ENCODE measurements at places on chromosomes 16 and 17.

DNA sequence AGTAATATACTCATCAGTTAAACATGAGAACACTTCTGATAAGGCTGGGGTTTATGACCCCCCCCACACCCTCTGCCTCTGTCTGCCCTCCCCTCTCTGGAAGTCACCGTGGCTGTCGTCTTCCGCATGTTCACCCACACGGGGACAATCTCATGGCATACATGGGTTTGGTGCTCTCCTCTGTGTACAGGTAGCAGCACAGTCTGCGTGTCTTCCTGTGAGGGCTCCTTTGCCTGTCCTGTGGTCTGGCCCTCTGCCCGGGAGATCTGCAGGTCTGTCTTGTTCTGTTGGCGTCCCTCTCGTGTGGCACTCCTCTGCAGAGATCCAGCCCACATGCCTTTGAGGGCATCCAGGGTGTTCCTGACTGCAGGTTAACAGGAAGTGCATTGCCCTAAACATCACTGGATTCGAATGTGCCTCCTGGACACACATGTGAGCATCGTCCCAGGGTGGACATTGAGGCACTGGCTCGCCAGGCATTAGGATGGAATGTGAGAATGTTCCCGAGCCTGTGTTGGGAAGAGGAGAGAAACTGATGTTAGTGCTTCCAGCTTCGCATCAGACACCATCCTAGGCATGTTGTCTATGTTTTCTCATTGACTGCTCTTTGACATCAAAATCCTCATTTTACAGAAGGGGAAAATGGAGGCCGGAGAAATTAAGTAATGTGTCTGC lies 54.5 kb downstream of the NKD1 start:
- peak; percentile 17 for DNase-seq

DNA sequence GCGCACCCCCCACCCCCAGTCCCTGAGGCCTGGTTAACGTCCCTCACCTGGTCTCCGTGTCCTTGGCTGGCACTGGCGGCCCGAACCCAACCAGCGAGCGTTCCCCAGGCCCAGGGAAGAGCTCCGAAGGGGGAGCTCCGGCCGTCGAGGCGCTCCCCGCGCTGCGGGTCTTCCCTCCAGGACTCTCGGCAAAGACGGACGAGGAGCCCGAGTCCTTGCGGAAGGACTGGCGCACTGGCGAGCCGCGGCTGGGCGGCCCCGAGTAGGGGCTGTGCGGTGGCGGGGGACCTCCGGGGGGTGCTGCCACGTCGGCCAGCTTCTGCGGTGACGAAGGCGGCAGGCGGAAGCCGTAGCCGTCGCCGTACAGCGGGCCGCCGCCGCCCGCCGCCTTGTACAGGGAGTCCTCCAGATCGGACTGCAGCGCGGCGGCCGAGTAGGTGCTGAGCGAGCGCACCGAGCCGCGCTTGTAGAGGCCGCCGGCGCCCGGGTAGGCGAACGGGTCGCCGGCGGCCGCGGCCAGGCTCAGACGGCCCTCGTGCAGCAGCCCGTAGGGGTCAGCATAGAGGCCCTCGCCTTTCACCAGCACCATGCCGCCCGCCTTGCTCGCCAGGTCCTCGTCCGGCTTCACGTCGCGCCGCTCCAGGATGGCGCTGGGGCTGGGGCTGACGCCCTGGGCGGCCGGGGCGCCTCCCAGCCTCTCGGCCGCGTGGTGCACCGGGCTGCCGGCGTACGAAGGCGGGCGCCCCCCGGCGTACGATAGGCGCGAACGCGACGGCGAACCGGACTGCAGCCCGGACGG lies 44.1 kb downstream of the SRCIN1 start:
- DNase-seq: no peak

DNA sequence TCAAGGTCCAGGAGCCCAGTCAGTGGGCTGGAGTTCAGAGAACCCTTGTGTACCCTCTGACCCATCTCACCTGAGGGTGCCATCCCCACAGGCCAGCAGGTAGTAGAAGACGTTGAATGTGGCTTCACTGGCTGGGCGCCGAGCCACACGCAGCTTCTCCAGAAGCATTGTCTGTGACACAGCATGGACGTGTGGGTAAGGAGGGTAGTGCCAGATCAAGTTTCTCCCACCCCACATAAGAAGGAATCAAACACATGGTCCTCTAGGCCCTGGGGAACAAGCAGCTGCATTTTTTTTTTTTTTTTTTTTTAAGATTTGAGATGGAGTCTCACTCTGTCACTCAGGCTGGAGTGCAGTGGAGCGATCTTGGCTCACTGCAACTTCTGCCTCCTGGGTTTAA lies 60.9 kb downstream of the MYO18A start:
- no peak for DNase-seq

GRCh38 chr17:29126268-29126930 lies 53.8 kb downstream of the MYO18A start:
- DNase-seq: no peak

DNA sequence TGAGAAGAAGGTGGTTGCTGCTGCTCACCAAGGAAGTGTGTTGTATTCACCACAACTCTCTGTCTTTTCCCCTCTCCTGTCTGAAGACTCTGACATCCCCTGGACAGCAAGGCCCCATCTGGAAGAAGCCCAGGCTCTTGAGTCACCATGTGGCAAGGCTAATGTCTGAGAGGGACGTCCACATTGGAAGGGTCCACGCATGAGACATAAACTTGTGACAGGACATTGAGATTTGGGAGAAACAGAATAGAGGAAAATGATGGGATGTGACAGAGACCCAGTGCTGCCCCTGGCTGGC lies 176.5 kb downstream of the IRF8 start:
- DNase-seq: no peak

DNA sequence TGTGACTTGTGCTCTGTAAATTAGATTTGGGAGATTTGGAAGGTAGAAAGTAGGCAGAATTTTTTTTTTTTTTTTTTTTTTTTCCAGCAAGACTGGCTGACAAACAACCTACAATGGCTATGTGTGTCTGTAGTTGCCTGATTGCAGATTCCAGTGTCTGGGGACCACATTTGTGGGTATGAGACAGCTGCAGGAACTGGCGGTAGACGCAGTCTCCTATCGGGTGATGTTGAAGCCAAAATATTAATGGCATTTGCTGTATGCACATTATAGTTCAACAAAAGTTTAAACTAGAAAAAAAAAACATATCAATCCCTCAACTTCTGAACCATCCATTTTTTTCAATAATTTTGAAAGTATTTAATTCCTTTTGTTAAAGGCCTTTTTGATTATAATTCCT lies 665.2 kb downstream of the TOX3 start:
- no peak for DNase-seq

DNA sequence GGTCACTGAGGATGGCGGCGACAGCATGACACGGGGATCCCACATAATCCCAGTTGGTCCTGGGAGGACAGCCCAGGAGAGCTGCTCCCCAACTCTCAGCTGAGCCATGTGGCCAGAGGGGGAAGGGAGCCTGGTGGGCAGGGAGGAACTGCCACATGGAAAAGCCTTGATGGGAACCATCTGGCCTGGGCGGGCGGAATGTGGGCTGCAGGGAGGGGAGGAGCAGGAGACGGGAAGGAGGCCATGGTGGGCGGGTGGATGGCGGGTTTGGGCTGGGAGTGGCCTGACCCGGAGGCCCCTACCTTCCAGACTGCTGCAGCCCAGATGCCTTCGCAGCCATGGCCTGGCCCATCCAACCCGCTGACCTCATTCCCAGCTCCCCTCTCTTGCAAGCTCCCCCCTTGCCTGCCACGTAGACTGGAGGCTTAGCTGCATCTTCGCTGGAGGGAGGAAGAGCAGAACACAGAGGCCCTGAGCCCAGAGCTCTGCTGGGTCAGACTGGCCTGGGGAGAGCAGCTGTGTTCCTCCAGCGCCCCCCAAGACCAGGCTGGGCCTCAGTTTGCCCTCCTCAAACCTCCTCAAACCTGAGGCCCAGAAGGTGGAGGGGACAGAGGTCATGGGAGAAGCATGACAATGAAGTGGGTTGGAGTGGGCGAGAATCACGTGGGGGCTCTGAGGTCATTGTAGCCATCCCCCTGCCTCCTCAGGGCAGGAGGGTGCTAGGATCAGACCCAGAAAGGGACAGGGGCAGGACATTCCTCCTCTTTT lies 8.2 kb upstream of the COL1A1 start:
- peak; percentile 7 for DNase-seq

GRCh38 chr17:63221939-63222338 lies 224.2 kb downstream of the CYB561 start:
- no peak for DNase-seq

DNA sequence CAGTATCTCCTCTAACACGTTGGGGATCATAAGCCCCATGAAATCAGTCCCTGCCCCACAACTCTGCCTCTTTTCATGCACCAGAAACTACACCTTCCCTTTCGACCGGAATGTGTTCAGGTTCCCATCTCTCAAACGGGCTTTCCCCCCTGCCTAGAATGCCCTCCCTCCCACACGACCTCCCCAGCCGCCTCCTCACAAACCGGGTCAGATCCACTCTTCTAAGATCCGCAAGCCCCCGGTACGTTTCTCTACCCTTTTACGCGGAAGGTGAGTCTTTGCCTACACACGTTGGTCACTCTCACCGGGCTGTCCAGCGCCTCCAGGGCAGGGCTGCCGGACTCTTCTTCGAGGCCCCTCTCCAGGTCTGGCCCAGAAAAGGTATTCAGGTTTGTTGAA lies 708 bp downstream of the DHX33 start:
- peak; percentile 20 for DNase-seq

- DNase-seq: no peak
These were observed 62.2 kb upstream of the SDK2 start for GRCh38 chr17:73706428-73706827.

- DNase-seq: no peak
These were observed 147.1 kb downstream of the WWOX start for GRCh38 chr16:78246559-78246958.

DNA sequence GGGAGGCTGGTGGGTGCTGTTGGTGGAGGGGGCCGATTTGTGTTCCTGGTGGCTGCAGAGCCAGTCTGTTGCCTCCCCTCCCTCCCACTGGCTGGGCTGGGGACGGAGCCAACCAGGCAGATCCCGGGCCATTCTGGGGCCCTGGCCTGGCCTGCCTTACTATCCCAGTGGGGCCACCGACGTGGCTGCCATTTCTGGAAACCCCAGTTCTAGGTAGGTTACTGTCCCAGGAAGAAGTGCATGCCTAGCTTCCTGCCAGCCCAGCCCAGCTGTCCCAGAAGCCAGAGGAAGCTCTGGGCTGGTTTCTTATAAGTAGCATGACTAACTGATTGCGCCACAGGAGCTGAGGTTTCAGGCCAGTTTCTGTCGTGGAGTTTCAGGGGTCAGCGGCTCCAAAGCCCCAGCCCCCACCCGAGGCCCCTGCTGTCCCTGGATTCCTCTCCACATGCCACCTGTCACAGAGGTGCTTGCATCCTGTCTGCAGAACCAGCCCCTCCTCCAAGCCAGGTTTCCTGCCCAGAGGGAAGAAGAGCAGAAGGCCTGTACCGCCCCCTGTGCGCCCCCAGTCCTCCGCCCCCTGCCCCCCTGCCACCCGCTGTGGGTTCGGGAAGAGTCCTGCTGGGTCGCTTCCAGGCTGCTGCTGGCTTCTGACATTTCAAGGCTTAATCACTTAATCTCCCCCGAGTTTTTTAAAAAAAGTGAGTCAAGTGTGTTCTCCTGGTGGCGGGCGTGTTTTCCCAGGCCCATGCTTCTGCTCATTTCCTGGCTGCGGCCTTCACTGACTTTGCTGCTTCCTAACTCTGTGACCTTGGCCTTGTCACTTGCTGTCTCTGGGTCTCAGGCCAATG lies 13.2 kb downstream of the IL4R start:
- DNase-seq: peak; percentile 40

GRCh38 chr16:1571012-1571671 lies 37.7 kb downstream of the TMEM204 start:
- no peak for DNase-seq

DNA sequence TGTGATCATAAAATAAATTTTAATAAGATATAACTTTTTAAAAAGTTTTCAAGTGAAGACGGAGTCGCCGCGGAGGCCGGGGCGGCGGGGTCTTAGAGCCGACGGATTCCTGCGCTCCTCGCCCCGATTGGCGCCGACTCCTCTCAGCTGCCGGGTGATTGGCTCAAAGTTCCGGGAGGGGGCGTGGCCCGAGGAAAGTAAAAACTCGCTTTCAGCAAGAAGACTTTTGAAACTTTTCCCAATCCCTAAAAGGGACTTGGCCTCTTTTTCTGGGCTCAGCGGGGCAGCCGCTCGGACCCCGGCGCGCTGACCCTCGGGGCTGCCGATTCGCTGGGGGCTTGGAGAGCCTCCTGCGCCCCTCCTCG lies at the start of gene FOXC2:
FOXC2 (plus strand) TSS at position 229 of the 365 bp plus-strand sequence. CDS start 507 bp downstream, outside the sequence.
- DNase-seq: peak; percentile 64

GRCh38 chr16:31063843-31064611 lies 10.0 kb downstream of the ZNF668 start:
- no peak for DNase-seq

DNA sequence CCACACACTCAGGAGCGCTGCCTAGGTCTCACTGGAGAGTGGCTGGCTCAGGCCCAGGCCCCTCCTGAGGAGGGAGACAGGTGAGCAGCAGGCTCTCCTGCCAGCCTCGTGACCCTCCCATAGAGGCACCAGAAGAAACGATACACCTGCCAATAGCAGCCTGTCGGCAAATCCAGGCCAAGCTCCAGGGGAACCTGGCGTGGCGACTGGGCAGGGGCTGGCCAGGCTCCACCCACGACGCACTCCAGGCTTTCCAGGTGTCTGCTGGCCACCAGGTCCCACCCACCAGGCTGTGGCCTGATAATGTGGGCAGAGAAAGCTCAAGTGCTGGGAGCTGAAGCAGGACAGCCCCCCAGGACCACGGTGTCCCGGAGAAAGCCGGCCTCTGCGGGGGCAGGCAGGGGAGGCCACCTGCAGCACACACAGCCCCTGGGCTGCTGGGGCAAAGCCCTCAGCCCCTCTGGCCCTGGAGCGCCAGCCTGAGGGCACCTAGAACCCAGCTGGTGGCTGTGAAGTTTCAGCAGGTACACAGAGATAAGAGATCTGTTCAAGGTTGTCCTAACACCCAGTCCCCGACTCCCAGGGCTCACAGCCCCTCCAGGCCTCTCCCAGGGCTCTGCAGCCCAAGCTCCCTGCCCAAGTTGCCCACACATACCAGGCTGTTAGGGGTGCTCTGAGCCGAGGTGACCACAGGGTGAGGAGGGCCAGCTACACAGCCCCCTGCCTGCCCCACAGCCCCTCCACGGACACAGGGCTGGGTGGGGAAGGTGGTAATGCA lies 2.4 kb downstream of the PGAP6 start:
- DNase-seq: no peak

- peak; percentile 65 for DNase-seq
These were observed 22.3 kb upstream of the ZFPM1 start for GRCh38 chr16:88430524-88431446.

GRCh38 chr16:49560004-49560830 lies 186.6 kb downstream of the C16orf78 start:
- DNase-seq: no peak

- peak; percentile 77 for DNase-seq
These were observed 4.5 kb downstream of the PMP22 start for GRCh38 chr17:15260376-15261257.

DNA sequence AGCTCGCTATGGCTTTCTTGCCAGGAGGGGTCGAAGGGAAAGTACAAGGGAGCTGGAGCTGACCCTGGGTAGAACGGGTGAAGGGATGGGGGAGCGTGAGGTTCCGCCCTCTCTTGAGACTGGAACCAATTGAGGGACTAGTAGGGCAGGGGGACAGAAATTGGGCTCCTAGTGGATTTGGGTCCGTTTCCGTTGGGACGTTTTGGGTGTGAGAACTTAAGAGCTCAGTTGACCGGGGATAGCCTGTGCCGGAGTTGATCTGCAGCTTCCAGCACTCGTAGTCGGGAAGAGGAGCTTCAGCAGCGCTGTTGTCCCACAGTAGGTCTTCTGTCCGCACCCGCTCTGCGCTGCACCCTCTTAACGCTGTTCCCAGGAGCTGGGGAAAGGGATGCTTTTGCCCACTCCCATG lies 481 bp downstream of the CNTROB start:
- no peak for DNase-seq
